ENCODE measurements at places on chromosomes 7 and 10.
A peak's percentile ranks its signal among the peaks of the same experiment; 100 is the strongest.

DNA sequence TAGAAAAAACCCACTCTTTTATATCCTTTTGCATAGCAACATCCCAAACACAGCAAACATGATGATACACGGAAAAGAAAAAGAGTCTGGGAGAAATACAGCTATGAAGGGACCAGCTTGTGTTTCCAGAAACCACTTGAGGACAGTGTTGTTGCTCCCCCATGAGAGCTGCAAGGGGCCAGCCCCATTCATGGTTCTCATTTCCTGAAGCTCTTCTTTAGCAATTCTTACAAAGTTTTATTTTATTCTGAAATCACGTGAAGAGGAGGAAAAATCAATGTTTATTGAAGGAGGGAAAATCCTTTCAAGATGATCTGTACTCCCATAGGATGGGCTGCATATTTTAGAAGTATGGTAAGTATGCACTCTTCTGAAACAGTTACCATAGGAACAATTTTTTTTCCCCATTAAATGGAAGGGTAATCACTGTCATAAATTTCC lies 17.5 kb upstream of the PRTFDC1 start:
- DNase-seq: no peak

DNA sequence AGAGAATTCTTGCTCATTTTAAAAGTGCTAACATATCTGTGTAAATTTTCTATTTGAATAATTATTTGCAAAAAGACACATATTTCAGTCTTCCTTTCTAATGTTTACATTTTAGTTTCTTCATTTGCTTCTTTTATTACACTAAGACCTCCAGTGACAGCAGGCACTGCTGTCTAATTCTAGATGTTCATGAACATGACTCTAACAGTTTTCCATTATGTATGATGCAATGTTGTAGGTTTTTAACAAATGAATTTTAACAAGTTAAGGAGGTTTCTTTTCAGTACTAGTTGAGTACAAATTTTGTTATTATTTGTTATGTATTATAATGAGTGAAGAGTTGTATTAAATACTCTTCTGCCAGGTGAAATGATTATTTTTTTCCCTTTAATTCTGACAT lies 83.6 kb downstream of the GRB10 start:
- DNase-seq: no peak

DNA sequence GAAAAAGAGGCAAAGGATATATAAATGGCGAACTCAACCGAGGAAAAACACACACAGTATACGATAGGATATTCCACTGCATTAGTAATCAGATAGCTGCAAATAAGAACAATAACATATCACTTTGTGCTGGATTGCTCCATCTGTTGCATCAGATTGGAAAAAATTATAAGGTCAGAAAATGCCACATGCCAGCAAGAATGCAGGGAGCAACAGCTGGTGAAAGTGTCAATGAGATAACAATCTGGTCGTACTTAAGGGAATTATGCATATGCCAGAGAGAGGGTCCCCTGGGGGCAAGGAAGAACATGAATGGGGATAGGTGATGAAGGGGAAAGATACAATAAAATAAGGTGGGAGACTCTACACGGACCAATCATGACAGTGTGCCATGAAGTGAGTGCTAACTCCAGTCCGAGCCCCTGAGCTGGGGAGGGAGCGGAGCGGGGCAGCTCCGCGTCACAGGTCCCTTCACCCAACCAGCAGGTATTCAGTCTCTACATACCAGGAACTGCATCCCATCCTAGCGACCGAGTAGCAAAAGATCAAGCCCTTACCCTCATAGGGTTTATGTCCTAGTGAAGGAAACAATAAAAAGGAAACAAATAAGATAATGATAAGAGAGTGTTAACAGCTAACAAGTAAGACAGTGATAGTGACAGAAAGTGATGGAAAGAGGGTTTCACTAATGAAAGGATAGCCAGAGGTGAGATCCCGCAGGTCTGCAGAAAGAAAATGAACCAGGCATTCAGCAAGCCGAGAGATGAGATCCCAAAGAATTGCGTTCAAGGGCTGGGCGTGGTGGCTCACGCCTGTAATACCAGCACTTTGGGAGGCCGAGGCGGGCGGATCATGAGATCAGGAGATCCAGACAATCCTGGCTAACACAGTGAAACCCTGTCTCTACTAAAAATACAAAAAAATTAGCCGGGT lies 9.4 kb downstream of the MPP7 start:
- no peak for DNase-seq

- no peak for DNase-seq
These were observed 61.2 kb upstream of the AQP1 start for GRCh38 chr7:30850426-30850825.

DNA sequence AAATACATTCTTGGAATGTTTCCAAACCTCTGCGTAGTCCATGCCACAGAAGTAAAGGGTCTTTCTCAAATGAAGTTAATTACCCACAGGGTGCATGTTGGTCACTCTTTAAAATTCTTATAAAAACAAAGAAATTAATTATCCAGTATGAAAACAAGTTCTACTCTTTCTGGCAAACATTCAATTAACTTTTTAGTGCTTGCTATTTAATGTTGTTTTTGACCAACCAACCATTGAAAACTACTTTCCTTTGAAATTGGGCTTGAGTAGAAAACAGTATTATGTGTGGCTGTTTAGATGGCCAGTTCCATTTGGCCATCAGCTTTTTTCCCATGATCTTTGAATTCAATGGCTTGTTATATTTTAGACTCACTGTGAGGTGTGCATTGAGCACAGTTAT lies 83.0 kb downstream of the TAF3 start:
- DNase-seq: no peak

DNA sequence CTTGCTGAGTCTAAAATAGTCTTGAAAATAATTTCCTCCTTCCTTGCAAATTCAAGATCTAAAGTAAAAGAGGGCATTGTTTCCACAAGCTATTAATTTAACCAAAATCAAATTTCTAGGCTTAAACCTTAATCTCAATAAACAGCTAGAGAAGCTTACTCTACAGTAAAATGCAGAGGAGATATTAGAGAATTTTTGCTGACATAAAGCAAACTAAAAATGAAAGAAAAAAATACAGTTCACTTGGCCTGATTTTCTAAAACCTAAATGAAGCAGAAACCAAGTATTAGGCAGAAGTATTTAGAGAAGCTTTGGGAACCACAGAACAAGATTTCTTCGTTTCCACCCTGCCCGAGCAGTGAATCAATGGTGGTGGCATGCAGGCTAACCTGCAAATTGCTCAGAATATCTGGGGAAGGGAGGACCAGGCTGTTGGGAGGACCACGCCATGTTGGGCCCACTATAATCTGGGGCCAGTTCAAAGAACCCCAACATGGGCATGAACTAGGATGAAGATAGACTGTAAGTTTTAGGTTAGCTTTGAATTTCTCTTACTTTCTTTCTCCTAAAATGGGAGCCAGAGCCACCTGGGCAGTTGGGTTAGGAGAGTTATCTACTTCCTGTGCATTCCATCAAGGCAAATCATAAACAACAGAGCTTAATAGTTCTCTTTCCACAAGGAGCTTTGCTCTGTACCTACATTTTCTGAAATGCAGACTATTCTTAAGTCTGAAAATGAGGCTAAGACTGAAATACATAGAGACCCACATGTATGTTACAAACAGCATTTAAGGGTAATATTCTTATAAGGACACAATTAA lies 4.1 kb downstream of the LAMB1 start:
- DNase-seq: no peak

DNA sequence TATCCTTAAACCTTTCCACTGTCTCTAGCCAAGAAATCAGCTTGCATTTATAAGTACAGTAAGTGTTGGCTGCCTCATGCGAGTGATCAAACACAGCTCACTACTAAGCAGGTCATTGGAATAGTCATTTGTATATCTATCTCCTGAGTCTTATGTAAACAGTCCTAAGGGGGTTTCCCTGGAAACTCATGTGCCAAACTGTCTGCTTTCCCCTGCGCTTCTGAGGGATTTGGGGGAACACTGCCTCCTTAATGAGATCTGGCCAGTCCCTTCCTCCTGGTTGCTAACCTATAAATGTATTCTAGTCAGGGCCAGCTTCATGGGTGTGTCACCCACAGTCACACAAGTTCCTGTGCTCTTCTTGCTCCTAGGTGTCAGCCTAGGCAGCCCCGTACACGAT lies 133.1 kb downstream of the CD36 start:
- DNase-seq: no peak

- DNase-seq: no peak
These were observed 38.0 kb downstream of the INPP5A start for GRCh38 chr10:132575320-132576201.

GRCh38 chr7:137964824-137965545 lies 36.9 kb downstream of the CREB3L2 start:
- DNase-seq: no peak

- DNase-seq: no peak
These were observed 4.4 kb upstream of the RAPGEF5 start for GRCh38 chr7:22361320-22361719.

- DNase-seq: peak; percentile 81
These were observed at the start of gene DENND2A for GRCh38 chr7:140640727-140641523. Gene DENND2A, minus strand, starts transcription at chr7:140640813. Its CDS starts 38,416 bp downstream, at chr7:140602397.

- DNase-seq: no peak
These were observed 85.5 kb upstream of the OIT3 start for GRCh38 chr10:72808001-72808400.

DNA sequence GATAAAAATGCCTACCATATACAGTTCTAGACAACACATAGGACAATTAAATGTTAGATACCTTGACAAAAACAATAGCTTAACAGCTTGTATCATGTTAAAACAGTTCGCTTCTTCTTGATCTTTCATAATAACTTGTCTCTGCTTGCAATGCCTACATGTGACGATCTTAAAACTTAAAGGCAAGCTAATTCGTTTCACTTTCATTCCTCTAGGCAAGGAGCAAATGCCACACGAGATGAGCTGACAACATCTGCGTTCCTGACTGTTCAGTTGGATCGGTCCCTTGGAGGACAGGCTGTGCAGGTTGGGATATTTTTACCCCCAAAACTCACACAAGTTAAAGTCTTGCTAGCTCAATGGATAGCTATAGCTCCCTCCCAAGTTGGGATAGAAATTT lies 51.6 kb upstream of the ARL4A start:
- DNase-seq: no peak

GRCh38 chr10:73854310-73854709 lies 20.0 kb downstream of the CAMK2G start:
- DNase-seq: no peak

- DNase-seq: no peak
These were observed 102.1 kb downstream of the RTKN2 start for GRCh38 chr10:62166331-62167131.

DNA sequence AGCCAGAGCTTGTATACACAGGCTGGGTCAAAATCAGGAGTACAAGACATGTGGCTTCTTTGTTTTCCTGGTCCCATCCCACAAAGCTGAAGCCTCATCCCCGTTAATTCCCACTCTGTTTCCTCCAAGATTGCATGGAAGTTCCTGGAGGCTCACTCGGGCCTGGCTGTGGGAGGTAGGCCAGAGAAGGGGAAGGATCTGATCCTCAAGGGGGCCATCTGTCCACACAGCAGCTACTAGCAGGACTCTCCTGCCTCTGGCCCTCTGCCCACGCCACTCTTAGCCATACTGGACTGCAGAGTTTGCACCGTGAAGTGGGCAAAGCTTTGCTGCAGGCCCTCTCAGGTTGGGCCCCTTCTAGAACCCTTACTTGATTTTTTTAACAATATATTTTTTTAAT lies 160.6 kb downstream of the FGFR2 start:
- no peak for DNase-seq

GRCh38 chr7:135808206-135808605 lies 59.6 kb upstream of the FAM180A start:
- no peak for DNase-seq

- no peak for DNase-seq
These were observed 108.2 kb downstream of the PLCE1 start for GRCh38 chr10:94101894-94102293.

GRCh38 chr10:21953585-21954057 lies 49.9 kb downstream of the DNAJC1 start:
- peak; percentile 42 for DNase-seq

- DNase-seq: no peak
These were observed 218.9 kb downstream of the KIAA1217 start for GRCh38 chr10:24427678-24428409.

DNA sequence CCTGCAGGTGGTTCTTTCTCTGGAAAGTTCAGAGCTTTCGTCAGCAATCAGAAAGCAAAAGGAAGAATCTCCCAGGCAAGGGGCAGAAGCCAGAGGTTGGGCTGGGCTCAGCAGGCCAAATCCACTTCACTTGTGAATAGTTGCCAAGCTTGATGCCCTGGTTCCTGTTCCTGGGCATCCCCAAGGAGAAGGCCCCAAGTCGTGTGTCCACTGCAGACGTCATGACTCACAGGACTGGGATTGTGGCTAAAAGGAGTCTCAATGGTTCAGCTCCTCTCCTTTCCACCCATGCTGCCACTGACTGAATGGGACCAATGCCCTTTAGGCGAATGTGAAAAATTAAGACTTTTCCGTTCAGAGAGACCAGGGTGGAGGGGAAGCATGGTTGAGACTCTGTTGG lies 38.6 kb upstream of the TRIM8 start:
- no peak for DNase-seq

DNA sequence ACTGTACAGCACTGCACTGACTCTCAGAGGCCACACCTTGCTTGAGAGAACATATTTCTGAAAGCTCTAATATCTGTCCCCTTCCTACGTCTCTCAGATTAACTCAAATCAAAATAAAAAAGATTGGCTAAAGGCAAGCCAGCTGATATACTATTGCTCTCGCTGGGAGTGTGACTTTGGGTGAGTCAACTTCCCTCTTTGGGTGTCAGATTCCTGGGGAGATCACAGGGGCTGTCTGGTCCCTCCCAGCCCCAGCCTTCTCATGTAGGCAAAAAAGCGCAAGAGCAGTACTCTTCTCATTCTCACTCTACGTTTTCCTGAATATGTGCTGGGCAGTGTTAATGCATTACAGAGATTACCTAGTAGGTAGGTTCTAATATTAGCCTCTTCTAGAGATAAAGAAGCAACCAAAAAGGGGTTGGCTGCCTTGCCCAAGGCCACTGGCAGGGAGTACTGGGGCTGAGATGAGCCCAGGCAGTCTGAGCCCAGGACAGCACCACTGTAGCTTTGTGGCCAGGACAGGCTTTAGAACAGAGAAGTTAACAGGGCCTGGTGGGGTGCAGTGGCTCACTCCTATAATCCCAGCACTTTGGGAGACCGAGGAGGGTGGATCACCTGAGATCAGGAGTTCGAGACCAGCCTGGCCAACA lies 9.1 kb upstream of the DENND2A start:
- DNase-seq: no peak

GRCh38 chr7:100708395-100708794 lies 2.5 kb downstream of the POP7 start:
- DNase-seq: no peak

- DNase-seq: no peak
These were observed 1.3 kb downstream of the CNNM2 start for GRCh38 chr10:102919246-102919959.

GRCh38 chr7:44565097-44565794 lies 8.5 kb downstream of the DDX56 start:
- DNase-seq: peak; percentile 82

- DNase-seq: no peak
These were observed 17.0 kb upstream of the WAPL start for GRCh38 chr10:86538547-86538946.

GRCh38 chr7:84811362-84811761 lies 375.5 kb downstream of the SEMA3D start:
- no peak for DNase-seq

- DNase-seq: no peak
These were observed 311.2 kb downstream of the RNLS start for GRCh38 chr10:88271761-88272543.

GRCh38 chr7:137304624-137305235 lies 38.8 kb downstream of the PTN start:
- DNase-seq: no peak
